ENCODE measurements at places on chromosomes 6 and 20.
A peak's percentile ranks its signal among the peaks of the same experiment; 100 is the strongest.

DNA sequence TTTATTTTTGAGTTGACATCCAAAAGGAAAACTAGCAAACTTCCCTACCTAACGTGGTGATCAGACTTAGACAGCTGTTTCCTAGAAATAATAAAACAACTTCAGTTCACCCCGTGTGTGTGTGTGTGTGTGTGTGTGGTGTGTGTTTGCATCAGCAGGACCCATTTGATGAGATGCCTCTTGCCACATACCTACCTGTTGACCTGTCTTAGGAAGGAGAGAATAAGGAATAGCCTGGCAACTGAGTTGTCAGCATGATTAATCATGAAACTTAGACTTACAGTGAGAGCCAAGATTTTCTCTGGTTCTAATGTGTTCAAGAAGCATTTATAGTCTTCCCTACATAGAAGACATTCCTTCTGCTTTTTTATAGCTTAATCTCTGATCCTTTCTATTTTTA, 16.1 kb upstream of the PBOV1 start:
- DNase-seq, result no peak

- DNase-seq, result no peak
These were observed 196.8 kb upstream of the HSF2 start for GRCh38 chr6:122202576-122203137.

DNA sequence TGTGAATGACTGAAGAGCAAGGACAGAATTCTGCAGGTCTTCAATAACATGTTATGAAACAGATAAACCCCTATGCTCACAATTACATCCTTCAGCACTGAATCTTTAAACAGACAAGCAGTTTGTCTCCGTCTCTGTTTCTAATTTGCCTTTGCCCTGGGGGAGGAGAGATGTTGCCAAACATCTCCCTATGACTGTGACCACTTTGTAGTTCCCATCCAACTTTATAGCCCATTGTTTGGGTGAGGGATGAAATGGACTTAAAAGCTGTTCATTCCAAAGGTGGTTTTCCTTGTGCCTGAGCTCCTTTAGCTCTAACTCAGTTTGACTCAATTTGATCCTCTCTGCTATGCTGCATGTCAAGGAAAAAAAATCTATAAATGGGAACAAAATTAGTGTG, 19.5 kb upstream of the ADTRP start:
- no peak for DNase-seq

GRCh38 chr6:138107078-138107751, at the start of gene PERP:
TSS of gene PERP (minus strand) at chr6:138107419. CDS start at chr6:138107340, 79 bp downstream.
- DNase-seq, result peak; percentile 89

DNA sequence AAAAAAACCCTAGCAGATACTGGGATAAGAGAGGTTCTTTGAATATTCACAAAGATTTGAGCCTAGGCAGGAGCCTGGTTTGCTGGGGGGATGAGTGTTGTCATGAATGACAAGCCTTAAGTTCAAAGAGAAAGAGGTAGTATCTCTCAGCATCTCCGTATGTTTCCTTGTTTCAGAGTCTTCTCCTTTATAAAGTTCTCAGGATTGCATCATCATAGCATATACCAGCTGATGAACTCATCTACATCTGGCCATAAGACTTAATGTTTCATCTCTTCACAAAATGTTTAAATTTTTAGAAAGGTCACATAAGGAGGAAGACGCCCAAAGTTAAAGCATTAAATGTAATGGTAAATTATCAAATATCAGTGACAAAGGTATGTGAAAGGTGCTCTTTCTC, 17.1 kb downstream of the DEFB114 start:
- DNase-seq, result no peak

GRCh38 chr20:35015863-35016193, 60.2 kb downstream of the MYH7B start:
- DNase-seq, result no peak

DNA sequence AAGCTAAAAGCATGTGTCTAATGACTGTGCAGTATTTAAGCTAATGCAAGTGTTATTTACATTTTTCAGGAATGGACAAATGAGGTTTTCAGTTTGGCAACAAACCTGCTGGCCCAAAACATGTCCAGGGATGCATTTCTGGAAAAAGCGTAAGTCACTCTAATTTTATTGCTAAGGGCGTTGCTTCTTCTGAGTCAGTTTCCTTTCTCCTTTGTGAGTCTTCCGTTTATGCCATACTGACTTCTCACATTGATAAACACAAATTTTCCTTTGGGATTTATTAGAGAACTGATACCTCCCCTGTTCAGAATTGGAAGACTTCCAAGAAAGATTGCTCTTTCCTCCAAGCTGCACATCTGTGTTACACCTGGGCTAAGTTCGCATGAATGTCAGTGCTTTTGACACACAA, 422.9 kb upstream of the PLCB4 start:
- DNase-seq, result no peak

- DNase-seq, result no peak
These were observed 34.6 kb upstream of the MAPK13 start for GRCh38 chr6:36095497-36096391.

- DNase-seq, result no peak
These were observed 17.8 kb upstream of the BCKDHB start for GRCh38 chr6:80088637-80089036.

- no peak for DNase-seq
These were observed 83.3 kb upstream of the BHLHE23 start for GRCh38 chr20:63090052-63090451.

GRCh38 chr20:12906361-12906760, 102.4 kb upstream of the SPTLC3 start:
- DNase-seq, result no peak

GRCh38 chr6:46210294-46210693, 39.5 kb upstream of the ENPP5 start:
- DNase-seq, result no peak

GRCh38 chr6:158868890-158869825, 50.0 kb upstream of the EZR start:
- DNase-seq, result peak; percentile 83

DNA sequence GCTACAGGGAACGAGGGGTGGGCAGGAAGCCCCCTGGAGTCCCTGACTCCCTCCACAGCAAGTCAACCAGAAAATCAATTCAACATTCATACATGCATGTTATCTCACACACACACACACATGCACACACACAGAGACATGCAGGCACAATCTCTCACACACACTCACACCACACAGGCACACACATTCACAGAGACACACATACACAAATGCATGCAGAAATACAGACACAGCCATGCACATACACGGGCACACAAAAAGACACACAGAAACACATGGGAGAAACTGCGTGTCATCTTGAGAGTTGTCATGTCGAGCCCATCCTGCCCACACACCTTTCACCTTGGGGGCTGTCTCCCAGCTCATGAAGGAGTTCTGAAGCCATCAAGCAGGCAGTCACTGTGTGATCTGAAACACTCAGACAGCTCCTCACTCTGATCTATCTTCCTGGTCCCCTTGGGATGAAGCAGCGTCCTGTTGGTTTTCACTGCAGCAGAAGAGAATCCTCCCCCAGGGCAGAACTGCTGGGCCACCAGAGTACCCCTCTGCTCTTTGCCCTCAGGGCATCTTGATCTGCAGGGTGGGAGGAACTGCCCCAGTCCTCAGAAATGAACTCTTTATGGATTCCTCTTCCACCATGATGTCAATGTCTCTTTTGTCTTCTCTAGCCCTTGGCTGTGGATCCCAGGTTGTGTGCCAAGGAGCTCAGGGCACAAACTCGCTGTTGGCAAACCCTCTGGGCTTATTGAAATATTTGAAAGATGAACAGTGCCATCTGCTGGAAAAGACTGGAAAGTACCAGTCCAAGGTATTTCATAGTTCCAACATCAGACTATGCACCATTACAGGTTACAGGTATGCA, 8.8 kb downstream of the RAET1L start:
- no peak for DNase-seq

DNA sequence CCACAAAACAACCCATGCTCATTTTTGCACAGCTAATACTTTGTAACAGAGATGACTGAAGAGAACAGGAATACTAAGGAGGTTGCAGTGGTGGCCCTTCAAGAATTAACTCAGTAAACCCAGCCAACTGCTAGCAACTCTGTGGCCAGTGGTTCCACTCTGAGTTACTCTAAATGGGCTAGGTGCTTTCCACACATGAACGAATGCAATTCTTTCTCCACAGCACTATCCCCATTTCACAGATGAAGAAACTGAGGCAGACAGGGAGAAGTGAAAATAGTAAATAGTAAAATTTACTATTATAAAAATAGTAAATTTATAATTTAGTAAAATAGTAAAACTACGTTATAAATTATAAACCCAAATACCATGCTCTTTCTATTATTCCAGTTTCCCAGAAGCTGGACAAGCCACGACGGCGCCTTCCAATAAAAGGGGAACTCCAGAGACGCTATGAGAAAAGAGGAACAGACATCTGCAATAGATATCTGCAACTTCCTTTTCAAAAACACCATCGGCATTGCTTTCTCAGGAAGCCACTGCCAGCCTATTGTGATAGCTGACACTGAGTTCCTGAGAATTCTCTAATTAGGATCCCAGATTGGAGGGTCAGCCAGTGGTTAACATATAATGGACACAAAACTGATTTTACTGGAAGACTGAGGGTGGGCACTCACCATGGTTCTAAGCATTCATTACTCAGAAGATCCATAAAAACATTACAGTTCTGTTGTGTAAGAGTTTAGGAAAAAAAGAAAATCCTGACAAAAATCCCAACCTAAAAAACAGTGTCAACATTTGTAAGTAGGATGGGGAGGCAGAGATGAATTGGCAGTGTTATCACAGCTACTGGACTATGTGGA, 16.2 kb downstream of the FKBP1A start:
- DNase-seq, result no peak

DNA sequence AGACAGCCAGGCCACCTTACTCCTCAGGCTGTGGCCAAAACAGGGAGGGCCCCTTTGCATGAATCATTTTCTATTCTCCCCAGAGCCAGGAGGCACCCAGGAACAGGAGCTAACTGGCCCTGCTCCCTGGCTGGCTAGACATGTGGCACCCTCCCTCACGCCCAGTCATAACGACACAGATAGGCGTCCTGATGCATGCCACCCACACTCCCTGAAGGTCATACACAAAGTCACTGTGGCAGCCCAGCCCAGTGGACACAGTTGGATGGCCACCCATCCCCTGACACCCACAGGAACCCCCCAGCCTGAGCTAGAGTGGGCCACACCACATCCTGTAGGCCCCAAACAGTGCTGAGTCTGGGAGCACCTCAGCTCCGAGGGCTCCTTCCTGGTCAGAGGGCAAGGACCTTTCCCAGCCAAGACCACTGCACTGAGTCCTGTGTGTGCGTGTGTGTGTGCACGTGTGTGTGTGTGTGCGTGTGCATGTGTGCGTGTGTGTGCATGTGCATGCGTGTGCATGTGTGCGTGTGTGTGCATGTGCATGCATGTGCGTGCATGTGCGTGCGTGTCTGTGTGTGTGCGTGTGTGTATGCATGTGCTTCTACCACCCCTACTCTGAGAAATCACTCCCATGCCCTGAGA, 21.6 kb downstream of the TFEB start:
- DNase-seq, result no peak

DNA sequence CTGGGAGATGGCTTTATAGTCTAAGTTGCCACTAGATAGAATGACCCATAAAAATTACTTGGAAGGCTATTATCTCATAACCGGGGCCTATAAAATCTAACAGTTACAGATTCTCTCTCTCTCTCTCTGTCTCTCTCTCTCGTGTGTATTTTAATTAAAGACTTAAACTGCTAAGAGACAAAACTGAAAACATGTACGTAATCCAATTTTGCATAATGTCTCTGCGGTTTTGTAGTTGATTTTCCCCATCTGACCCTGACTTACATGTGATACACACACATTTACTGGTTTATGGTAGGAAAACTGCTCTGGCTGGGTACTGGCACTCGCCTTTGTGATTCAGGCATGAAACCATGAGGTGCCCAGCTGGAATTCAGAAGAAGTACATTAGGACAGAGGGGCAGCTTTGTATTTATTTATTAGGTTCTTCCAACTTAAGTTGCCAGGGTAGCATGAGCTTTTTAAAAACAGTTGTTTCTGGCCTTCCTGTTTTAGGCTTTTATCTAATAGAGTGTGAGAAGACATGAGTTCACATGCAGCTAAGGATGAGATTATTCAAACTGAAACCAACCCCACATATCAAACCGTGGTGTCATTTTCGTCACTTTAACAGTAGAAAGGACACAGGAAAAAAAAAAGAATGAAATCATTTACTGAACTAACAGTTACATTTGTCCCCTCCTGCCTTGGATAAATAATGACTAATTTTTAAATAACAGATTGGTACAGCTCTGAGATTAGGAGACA, 182.5 kb downstream of the GMPR start:
- DNase-seq, result no peak

GRCh38 chr6:151353795-151354194, 37.6 kb downstream of the ZBTB2 start:
- DNase-seq, result no peak

DNA sequence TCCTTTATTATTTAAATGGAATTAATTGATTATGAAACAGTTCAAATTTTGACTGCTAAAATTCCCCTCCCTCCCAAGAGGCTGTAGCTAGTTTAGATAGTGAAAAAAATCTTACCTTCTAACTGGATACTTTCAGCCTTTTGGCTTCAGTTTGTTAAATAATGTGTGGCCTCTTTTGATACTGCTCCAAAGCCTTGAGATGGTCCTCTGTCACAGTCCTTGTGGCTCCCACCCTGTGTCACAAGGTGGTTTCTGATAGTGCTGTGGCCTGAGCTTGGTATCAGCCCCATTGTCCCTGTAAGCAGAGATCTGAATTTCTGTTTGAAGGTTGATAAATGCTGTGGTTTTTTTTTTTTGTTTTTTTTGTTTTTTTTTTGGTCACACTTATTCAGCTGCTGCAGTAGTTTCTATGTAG, 20.8 kb downstream of the PANK2 start:
- no peak for DNase-seq

DNA sequence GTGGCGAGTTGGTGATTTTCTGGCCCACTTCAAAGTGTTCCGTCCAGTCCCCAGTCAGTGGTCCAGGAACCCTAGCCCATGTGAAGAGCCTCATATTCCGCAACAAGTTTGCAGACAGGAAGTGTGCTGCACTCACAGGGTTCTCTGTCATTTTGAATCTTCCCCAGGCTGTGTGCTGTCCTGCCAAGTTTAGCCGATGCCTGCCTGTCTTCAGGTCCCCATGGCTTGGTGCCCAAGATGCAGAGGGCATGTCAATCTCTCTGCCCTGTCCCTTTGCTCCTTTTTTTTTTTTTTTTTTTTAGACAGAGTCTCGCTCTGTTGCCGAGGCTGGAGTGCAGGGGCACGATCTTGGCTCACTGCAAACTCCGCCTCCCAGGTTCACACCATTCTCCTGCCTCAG, 69.9 kb upstream of the ATXN1 start:
- no peak for DNase-seq

GRCh38 chr6:54937371-54937770, 90.8 kb downstream of the FAM83B start:
- DNase-seq, result no peak

DNA sequence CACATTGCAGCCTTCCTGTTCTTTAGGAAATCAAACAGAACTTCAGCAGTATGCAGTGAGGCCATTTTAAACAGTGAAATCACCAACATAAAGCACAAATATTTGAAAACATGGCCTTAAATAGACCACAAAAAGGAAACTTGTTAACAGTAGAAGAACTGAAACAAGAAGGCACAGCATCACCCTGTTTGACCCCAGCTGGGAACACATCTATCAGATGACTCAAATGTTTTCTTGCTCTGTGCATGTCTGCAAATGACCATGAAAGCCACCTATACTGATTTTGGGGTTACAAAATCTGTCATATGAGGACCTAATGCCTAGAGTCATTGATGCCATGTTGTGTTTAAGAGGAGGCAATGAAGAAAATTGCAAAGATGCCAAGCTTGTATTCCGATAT, 123.8 kb upstream of the ADGRF1 start:
- no peak for DNase-seq

GRCh38 chr20:62141397-62142251, 1.6 kb downstream of the PSMA7 start:
- no peak for DNase-seq

Data from right kidney (tissue), 9 donors.